Prostate gland (tissue), 2 donors: ENCODE measurements at places on chromosomes 3 and 15.

GRCh38 chr3:141465221-141465620 is 21.6 kb upstream of the RASA2 start:
- DNase-seq: no peak

- no peak for DNase-seq
Measured at GRCh38 chr3:150472421-150472820, 64.3 kb downstream of the TSC22D2 start.

GRCh38 chr15:57328479-57328878 is 47.8 kb upstream of the CGNL1 start:
- DNase-seq: no peak

GRCh38 chr15:62241135-62241770 is 76.2 kb upstream of the C2CD4B start:
- DNase-seq: no peak

GRCh38 chr3:39385456-39386090 is 2.4 kb downstream of the SLC25A38 start:
- no peak for DNase-seq

- DNase-seq: no peak
Measured at GRCh38 chr15:81897057-81897677, 148.7 kb downstream of the MEX3B start.

DNA sequence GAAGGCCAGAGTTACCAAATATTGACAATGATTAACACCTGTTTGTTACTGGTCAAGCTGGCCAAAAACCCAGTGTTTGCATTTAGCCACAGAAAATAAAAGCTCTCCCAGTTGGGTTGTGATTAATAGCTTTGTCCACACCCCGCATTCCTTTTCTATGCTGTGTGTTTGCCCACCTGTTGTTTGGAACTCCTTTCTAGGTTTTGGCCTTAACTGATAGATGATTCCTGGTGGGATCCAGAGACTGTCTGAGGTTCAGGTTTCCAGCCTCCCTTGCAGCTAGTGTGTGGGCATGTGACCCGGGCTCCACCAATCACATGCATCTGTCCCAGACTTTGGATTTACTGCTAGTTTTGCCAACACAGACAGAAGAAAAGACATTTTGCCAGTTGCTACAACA is 83.8 kb downstream of the PTPRG start:
- DNase-seq: no peak

DNA sequence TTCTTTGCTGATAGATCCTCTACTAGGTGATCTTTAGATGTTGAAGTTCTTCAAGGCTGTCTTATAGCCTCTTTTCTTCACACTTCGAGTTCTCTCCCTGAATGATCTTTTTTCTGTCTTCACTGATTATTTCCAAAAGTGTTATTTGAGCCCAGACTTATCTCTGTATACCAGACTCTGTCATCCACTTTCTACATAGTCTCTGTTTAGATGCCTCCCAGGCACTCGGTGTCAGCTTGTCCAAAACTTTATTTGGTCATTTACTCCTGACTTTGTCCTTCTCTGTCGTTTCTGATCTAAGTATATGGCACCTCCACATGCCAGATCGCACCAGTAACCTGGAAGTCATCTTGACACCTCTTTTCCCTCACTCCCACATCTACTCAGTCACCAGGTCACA is 27.6 kb downstream of the KLHL18 start:
- no peak for DNase-seq

- DNase-seq: no peak
Measured at GRCh38 chr3:132963786-132964185, 74.4 kb upstream of the TMEM108 start.
